ENCODE measurements at places on chromosomes 1 and 21.

DNA sequence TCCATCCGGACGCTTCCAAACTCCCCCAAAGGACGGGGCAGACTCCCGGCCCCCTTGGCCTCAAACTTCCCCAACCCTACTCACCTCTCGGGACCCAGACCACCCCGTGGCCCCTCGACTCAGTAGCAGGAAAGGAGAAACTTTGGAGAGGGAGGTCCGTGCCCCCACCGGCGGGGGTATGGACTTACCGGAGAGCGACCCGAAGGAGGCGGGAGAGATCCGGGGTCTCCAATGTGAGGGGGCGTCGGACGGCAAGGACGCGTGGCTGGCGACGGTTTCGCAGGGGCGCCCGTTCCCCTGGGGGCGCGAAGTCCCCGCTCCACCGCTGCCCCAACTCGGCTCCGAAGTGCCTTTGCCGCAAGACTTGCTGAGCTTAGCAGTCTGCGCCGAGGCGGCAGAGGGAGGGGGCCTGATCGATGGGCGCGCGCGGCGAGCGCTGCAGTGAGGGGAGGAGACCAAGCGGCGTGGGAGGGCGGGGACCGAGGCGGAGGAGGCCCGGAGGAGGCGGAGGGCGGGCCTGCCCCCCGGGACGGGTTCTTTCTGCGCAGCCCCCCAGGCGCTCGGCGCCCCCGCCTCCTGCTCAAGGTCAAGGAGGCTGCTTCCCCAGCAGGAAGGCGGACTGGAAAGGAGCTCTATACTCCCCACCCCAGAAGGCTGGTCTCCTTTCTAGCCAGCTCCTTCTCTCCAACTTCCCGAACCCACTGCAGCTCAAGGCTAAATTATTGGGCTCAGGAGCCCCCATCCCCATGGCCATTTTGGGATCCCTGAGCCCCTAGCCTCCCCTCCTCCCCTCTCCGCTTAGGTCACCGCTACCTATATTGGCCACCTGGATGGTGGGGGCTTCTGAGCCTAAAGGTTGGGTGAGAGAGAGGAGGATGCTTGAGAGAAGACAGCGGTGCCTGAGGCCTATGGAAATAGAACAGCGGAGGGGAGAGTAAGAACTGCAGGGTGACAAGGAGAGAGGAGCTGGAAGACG, at the start of gene SYT2:
Gene SYT2 (minus strand): TSS at position 385 of the 976 bp plus-strand sequence. CDS start 104,682 bp downstream, outside the sequence.
- DNase-seq = peak; percentile 69

DNA sequence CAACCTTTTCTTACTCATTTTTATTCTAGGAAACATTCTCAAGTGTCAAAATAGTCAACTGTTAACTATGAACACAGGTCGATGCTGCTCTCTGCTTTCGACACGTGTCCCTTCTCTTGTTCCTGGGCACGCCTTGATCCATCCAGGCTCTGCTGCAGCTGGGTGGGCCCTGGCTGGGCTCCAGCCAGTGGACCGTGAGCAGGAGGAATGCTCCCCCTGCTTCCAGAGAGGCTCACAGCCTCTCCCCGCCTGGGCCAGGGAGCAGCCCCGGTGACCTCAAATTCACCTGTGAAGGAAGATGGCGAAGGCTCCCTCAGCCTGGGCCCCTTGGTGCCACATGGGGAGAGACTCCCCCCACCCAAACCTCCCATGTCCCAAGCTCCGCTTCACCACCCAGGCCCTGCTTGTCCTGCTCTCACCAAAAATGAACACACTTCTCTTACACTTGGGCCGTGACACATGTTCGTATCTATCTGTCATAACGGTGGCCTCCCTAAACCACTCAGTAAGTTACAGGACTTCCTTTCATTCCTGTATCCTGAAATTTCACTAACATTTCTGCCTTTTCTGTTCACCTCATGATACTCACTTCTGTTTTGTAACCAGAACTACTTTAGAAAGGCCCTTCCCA, 24.6 kb upstream of the ADARB1 start:
- DNase-seq = no peak

DNA sequence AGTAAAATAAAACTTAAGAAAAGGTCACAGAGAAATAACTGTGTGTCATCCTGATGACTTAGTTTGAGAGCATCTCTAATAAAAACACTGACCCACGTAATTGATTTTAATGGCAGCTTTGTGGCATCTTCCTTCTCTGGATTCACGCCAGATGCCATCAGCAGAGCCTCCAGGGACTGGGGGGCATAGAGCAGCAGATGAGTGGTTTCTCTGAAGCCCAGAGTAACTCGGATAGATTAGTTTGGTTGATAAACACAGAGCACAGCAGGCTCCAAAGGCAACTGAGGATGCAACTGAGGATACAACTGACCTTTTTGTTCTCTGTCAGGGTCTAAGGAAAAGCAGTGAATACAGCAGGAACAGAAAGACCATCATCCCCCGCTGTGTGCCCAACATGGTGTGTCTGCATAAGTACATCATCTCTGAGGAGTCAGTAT, 180.8 kb downstream of the RPS6KC1 start:
- DNase-seq = peak; percentile 2

DNA sequence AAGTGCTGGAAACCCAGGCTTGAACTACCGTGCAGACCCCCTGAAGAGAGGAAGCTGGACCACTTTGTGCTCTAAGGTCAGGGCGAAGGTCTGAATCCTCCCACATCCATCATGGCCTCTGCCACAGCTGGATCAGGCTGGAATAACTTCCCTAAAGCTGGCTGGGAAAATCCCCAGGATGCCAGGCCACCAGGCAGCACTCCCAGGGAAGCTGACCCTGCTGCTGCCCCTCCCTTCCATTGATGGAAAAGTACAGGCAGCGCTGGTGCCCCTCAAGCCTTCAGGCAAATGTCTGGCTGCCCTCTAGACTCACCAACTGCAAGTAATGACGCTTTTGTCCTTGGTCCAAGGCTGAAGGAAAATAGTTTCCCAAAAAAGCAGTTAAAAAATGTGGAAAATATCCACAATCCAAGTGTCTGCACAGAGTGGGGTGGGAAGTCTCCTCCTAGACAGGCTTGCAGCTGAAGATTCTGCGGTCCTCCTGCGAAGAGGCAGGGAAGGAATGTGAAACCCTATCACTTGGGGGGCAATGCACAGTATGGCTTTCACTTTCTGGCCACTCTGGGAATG, 39.9 kb upstream of the TSPAN2 start:
- DNase-seq = no peak

GRCh38 chr1:58396150-58396549, 150.4 kb downstream of the OMA1 start:
- no peak for DNase-seq

GRCh38 chr1:244735404-244735803, 82.5 kb downstream of the DESI2 start:
- DNase-seq = peak; percentile 8

- peak; percentile 86 for DNase-seq
Observed at GRCh38 chr1:155206891-155207805, 549 bp downstream of the THBS3 start.

GRCh38 chr21:33332143-33332542, 7.4 kb downstream of the IFNAR1 start:
- no peak for DNase-seq

GRCh38 chr1:110975265-110975664, 11.5 kb upstream of the LRIF1 start:
- no peak for DNase-seq

DNA sequence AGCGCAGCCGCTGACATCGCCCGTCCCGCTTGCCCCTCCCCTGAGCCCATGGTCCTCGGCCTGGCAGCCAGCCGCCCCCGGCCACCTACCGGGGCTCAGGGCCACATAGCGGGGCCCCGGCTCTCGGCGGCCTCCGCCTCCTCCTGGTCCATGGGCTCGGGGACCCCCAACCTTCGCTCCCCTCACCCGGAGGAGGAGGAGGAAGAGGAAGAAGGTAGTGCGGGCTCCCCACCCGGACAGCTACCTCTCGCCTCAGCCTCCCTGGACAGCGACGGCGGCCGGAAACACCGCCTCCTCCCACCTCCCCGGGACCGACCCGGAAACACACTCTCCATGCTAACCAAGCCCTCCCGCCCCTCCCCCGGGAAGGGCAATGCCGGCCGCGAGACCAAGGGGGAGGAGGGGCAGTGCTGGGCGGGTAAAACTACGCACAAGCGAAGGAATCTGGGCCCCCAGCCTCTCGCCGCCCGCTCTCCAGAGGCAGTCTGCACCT, at the start of gene KIAA0319L:
Gene KIAA0319L (minus strand): TSS at position 286 of the 493 bp plus-strand sequence. CDS start 2,912 bp downstream, outside the sequence.
- peak; percentile 97 for DNase-seq

DNA sequence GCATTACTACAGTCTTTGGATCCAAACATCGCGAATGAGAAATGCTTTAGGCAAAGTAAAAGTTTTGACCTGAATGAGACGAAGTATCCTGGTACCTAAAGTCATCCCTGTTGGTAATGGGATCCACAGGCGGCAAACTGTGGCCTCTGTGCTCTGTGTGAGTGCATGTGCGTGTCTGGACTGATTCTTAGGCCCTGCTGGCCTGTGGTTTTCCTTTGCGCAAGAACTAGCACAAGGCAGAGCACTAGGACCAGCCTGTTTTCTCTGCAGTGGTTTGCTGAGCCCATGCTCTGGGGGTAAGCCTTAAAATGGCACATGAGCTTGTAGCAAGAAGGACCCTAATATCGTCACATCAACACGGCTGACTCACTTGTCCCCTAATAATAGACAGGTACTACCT, 251.2 kb downstream of the DSCAM start:
- no peak for DNase-seq

DNA sequence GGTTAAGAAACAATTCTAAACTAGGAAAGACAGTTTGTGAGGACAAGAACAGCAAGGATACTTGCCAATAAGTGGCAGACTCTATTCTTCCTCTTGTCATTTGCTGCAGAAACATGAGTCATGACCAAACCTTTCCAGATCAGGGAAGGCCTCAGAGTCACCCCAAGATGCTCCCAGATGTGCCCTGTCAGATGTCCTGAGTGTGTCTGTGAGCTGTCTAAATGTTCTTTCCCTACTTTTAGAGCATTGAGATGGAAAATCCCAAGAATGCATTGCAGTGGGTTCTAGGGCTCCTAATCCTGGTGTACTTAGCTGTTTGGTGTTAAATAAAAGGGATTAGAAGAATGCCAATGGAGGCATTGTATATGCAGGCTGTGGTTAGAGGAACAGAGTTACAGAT, 57.5 kb upstream of the KIAA0040 start:
- no peak for DNase-seq

GRCh38 chr21:42171091-42172053, 47.6 kb upstream of the ABCG1 start:
- peak; percentile 20 for DNase-seq

DNA sequence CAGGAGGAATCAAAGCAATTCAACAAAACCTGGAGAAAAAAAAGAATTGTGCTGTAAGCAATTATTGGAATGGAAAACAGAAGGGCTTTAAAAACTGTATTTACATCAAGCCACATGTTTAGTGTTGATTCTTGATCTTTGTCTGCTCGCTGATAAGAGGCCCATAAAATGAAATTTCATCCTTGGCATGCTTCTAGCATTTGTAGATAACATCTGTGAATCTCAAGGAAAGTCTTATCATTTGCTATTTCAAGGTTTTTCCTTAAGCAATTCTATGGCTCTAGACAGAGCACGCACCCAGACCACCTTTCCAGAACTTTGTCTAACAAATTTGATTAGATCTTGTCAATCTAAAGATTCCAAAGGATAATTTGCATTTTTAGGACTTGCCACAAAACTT, 181.0 kb upstream of the FGGY start:
- no peak for DNase-seq

DNA sequence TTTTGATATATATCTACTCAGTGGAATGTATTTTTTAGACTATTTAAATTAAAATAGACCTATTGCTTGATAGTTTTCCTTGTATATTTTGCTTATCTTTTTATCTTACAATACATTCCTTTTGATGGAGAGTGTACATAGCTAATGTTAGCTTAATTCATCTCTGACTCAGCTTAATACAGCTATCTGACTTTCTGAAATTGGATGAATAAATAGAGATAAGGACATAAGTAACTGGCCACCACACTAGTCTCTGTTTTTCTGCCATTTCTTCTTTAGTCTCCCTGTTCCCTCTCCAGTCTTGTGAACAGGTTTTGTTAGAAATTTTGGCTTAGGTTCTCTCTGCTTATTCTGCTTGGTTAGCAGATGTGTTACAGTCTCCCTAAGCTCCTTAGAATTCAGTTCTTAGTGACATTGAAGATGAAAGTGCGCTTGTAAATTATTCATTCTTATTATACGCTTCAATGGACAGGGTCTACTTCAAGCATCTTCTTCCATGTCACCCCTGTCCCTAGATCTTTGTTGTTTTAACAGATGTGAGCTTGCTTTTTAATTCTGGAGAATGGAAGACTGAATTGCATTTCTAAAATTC, 59.6 kb downstream of the XPR1 start:
- no peak for DNase-seq

- no peak for DNase-seq
Observed at GRCh38 chr1:180265201-180265600, 35.1 kb downstream of the LHX4 start.

- peak; percentile 65 for DNase-seq
Observed at GRCh38 chr1:25906644-25907300, 553 bp upstream of the STMN1 start.

- no peak for DNase-seq
Observed at GRCh38 chr1:109896681-109897080, 14.0 kb upstream of the CSF1 start.

DNA sequence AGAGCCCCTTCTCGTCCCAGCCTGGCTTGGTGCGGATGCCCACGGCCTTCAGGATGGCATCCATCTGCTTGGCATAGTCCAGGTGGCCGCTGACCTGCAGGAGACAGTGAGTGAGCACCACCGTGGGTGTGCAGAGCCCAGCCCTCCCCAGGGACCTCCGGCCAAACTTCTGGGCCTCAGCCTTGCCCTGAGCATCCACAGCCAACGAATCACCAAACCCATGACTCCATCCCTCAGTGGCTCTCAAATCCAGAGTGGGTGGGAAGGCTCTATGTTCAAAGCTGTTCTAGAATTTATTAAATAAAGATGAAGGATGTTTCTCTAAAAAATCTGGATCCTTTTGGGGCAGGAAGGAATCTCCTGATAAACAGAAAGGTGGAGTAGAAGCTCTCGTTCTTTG, 18.7 kb downstream of the HTR6 start:
- no peak for DNase-seq

- no peak for DNase-seq
Observed at GRCh38 chr1:15945011-15945831, 30.7 kb downstream of the ZBTB17 start.

DNA sequence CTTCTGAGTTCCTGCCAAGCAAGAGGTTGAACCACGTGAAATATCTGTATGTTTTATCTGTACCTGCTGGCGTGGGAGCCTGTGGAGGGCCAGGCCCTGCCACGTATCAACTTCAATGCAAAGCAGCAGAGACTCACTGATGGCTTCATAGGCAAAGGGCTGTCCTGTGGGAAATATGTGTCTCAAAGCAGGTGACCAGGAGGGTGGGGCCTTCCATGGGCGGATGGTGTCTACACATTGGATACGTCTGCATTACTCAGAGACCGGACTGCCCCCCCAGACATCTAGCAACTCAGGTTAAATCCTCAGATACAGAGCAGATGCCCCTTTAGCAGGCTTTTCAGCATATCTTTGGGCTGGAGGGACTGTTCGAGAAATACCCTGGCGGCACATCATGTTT, 210.8 kb upstream of the C1orf174 start:
- no peak for DNase-seq

DNA sequence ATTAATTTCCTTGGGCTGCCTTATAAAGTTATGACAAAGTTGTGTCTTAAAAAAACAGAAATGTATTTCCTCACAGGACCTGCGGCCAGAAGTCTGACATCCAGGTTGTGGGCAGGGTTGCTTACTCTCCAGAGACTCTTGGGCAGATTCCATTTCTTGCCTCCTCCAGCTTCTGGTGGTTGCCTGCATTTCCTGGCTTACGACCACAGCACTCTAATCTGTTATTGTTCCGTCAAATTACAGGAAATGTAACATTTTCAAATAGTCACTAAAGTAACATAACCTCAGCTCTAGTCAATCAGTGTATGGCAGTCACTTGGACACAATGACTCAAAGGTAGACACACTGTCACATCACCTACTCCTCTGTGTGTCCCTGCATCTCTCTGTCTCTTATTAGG, 226.8 kb downstream of the DNAH14 start:
- DNase-seq = no peak

GRCh38 chr1:43344267-43344850, 6.7 kb downstream of the MPL start:
- DNase-seq = no peak

Data from NCI-H1417 (cell line).